ENCODE measurements at places on chromosomes 4 and X.

DNA sequence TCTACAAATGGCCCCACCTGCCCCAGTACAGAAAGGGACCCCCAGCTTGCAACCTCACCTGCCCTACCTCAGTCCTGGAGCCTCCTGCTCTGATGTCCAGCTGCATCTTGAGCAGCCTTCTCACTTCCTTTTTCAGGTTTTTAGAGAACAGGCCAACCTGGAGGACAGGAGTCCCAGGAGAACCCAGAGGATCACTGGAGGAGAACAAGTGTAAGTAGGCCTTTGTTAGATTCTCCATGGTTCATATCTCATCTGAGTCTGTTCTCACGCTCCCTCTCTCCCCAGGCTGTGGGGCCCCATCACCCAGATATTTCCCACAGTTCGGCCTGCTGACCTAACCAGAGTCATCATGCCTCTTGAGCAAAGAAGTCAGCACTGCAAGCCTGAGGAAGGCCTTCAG lies 3.6 kb downstream of the MAGEA11 start:
- no peak for DNase-seq

DNA sequence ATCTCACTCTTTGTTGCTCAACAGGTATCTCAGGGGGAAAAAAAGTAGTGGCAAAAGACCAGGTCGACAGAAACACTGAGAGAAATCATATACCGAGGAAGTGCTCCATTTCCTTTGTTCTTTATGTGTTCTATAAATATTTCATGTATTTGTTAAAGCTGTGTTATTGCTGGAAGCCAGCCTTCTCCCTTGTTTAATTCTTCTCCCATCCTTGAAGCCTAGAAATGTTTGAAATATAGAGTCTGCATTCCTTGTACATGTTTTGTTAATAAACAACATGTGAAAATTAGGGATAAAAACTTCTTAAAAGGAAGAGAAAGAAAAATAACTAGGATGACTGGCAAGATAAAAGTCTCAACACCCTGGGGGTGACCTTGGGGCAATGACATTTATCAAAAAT lies 186.2 kb downstream of the ANKRD50 start:
- no peak for DNase-seq

DNA sequence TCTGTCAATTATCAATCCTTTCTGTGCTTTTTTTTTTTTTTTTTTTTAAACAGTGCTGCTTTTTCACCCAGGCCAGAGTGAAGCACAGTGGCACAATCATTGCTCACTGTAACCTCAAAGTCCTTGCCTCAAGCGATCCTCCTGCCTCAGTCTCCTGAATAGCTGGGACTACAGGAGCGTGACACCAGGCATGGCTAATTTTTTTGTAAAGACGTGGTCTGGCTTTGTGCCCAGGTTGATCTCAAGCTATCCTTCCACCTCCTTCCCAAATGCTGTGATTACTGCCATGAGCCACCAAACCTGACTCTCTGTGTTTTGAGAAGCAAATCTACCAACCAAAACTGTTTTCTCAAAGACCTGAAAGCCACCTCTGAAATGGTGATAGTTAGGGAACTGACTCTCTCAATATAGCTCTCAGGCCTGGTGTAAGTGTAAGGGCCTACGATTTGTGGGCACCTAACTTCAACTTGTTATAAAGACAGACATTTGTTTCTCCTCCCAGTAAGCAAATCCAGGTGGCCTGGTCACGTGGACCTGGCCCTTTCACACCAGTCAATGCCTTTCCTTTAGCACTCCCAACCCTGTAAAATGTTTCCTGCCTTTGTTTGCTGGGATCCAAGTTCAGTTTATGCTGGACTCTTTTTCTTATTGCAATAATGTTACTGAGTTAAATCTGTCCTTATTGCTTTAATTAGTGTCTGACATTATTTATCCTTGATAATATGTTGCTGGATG lies 2015.9 kb downstream of the PCDH7 start:
- DNase-seq, result no peak

DNA sequence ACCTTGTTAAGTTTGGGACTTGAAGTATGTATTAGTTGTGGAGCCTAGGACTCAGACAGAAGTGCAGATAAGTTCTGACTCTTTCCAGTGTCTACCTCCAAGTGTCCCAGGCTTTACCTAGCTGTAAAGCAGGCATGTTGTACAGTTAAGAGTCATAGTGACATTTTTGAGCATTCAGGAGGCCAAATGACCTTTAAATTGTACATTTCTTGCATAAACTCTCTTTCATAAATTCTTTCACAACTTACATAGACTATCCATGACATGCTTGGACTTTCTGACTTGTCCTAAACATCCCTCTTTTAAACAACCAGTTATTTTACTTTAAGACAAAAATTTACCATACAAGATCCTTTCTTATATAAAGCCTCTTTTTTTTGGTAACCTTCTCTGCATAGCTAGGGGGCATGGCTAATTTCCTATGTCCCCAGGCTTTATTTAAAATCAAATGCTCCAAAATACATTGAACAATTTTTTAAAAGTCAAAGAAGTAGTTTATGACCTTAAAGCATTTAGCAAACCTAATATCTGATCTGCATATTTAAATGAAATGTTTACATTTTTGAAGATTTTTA lies 40.1 kb upstream of the UGT8 start:
- no peak for DNase-seq

GRCh38 chrX:70096052-70096451 lies 33.8 kb downstream of the OTUD6A start:
- DNase-seq, result peak; percentile 8

DNA sequence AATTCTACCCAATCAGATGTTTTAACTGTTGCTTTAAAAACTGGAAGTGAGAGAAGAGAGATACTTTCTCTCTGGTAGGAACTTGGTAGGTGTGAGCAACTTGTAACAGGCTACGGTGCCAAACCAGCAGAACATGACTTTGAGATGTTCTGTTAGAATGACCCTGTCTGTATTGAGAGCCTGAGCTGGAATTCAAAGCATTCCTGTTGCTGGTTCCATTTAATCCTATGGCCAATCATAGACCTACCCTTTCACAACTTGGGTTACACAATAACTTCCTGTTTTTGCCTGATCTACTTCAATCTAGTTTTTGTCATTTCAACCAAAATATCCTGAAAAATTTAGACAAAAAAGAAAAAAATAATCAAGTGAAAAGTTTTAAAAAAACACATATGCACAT lies 1.7 kb upstream of the PRRG1 start:
- no peak for DNase-seq

- DNase-seq, result no peak
These were observed 26.7 kb upstream of the FGFR3 start for GRCh38 chr4:1766106-1767060.

DNA sequence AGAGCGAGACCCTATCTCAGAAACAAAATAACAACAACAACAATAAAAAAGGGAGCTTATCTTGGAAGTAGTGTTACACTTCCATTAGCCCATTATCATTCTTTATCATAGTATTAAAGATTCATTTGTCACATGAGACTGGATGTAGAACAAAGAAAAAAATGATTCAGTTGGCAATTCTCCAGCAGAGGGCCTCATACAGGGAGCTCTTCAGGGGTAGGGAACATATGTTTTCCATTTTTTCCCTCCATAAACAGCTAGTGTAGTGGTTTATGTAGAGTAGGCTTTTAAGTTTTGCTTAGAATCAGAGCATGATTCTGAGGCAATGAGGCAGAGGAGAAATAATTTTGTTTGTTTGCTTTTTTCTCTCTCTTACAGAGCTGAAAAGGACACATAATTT lies 5.8 kb downstream of the CPE start:
- no peak for DNase-seq

GRCh38 chr4:78737035-78737434 lies 39.1 kb upstream of the BMP2K start:
- DNase-seq, result no peak

GRCh38 chr4:144785961-144786360 lies 140.0 kb downstream of the HHIP start:
- DNase-seq, result no peak

GRCh38 chrX:63702556-63702955 lies 82.5 kb downstream of the ARHGEF9 start:
- no peak for DNase-seq

- DNase-seq, result no peak
These were observed 61.9 kb upstream of the SERPINA7 start for GRCh38 chrX:106100442-106100841.

DNA sequence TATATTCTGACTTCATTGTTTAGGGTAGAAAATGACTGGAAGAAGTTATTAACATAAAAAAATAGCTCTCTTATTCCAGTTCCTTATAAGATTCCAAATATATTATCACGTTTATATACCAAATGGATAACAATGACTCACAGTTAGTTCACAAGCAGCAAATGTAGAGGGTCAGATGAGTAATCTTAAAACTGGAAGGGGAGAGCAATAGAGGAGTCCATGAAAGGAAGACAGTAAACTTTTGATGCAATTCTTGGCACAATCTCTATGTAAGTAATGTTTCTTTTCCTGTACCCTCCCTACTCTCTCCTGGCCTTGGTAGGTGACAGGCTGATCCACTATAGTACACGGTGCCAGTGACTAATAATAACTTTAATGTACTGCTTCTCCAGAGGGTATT lies 259.0 kb upstream of the TRPC5 start:
- DNase-seq, result peak; percentile 1

GRCh38 chr4:148477276-148477675 lies 35.1 kb upstream of the NR3C2 start:
- DNase-seq, result no peak

DNA sequence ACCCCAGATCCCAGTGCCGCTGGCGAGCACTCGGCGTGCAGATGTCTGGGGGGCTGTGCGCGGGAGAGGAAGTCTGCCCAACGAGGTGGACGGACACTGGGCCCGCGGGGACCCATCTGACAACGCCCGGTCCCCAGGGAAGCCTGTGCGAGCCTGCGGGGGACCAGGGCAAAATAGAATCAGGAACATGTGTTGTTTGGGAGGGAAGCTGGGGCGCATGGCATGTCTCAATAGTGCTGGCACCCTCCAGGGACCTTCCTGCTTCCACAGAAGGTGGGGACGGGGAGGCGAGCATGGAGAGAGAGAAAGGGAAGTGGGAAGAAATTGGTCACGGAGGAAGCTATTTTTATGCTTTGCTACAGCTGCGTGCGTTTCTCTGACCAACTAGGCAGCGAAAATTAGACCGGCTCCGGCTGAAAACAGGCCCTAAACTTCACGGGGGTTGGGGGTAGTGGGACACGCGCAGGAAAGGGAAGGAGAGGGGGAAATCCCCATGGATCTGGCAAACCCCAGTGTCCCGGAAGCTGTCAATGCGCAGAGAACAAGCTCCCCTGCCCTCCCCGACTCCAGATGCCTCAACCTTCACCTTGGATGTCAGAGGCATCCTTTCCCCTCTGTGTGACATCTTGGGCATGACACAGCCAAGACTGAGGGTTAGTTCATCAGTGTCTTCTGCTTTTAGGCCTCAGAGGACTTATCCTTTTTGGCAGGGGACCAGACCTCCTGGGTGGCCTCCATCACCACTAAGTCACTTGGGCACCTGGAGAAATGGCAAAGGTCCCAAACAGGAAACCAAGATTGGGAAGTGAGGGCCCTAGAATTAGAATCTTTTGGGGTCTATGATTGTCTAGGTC lies 169.8 kb upstream of the BCOR start:
- no peak for DNase-seq

GRCh38 chr4:75655562-75655961 lies 17.6 kb downstream of the G3BP2 start:
- no peak for DNase-seq

- no peak for DNase-seq
These were observed 14.0 kb upstream of the PHKA2 start for GRCh38 chrX:18997916-18998315.

- DNase-seq, result no peak
These were observed 18.6 kb downstream of the RBMX start for GRCh38 chrX:136861877-136862276.

DNA sequence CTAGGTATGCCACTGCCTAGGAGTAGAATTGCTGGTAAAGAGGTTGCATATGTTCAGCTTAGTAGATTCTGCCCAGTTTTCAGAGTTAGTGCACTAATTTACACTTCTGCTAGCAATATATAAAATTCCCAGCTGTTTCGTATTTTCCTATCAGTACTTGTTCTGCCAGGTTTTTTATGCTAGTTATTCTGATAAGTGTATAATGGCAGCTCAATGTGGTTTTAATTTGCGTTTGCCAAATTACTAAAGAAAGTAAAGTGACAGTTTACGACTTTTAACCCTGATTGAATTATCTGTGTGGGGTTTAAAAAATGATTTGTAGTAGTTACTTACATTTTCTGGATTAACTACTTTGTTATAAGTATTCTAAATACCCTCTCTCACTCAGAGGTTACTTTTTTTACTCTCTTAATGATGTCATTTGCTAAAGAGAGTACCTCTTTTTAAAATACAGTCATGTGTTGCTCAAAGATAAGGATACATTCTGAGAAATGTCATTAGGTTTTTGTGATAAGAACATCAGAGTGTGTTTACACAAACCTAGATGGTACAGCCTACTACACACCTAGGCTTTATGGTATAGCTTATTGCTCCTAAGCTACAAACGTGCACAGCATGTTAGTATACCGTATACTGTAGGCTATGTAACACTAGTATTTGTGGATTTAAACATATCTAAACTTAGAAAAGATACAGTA lies 363.2 kb downstream of the IL15 start:
- no peak for DNase-seq

DNA sequence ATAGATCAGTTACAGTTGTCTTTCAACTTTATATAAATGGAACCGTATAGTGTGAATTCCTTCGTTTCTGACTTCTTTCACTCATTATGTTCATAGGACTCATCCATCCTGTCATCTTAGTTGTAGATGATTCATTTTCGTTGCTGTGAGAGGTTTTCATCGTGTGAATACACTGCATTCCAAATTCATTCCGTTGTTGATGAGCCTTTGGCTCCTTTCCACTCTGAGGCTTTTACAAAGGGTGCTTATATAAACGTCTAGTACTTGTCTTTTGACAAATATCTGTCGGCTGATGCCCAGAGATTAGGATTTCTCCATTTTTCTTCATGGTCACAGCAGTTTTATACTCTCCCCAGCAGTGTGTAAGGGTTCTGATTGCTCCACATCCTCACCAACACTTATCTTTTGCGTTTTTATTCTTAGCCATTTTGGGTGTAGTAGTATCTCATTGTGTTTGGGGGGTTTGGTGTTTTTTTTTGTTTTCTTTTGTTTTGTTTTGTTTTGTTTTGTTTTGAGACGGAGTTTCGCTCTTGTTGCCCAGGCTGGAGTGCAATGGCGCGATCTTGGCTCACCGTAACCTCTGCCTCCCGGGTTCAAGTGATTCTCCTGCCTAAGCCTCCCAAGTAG lies 48.6 kb downstream of the LRP2BP start:
- no peak for DNase-seq

DNA sequence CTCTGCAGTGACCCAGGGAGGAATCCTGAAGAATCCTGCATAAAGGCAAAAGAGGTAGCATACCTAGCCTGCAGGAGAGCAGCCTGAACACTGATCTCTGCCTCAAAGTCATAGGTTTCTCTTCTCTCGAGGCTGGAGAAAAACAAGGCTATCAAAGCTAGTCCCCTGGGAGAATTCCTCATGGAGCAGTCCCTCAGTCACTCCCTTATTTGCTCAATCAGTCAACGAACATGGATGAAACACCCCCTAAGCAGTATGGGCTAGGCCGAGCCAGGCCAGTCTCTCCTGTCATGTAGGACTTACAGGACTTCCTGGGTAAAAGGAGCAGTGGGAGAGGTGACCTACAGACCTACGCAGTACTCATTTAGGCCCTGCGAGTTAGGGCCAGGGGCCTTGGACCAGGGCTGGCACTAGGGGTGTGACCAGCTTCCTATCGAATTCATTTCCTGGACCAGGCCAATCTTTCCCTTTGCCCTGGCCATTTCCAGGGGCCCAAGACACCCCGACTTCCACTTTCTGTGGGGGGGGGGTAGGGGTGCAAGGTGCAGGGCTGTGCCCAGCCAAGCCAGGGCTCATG lies 164.1 kb downstream of the EFNB1 start:
- no peak for DNase-seq

- DNase-seq, result no peak
These were observed 35.6 kb downstream of the INTS6L start for GRCh38 chrX:135556055-135556454.

GRCh38 chrX:97751016-97751415 lies 867.3 kb downstream of the RPA4 start:
- no peak for DNase-seq

Measured in RWPE1 (cell line).